HAP-1 (cell line): ENCODE measurements at places on chromosomes 6 and 20.

DNA sequence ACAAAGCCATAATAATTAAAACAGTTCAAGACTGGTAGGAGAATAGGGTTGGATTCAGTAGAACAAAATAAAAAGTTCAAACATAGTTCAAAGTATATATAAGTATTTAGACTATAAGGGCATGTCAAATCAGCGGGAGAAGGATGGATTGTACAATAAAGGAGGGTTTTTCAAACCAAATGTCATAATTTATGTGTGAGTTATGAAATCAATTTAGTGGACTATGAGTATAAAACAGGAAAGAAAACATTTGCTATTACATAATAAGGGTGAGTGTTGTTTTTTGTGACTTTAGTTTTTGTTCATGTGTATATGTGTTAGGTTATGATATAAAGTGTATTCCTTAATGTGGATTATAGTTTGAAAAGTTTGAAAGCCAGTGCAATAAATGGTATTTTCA lies 10.6 kb downstream of the ORC3 start:
- DNase-seq = no peak

DNA sequence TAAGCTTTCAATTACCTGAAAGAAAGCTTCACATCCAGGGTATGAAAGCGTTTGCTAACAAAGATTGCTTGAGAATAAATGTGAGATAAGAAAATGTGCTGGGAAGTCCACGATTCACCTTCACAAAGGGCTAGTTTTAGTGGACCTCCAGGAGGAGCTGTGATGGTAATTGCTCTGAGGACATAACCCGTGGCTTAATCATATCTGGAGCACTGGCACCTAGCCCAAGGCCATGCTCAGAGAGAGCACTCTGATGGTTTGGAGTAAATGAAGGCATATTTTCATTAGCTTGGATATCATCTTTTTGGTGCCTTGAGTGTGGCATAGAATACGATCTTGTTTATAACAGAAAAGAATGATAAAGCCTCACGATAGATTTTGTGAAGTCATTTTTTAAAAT lies 46.9 kb upstream of the BACH2 start:
- DNase-seq = no peak

DNA sequence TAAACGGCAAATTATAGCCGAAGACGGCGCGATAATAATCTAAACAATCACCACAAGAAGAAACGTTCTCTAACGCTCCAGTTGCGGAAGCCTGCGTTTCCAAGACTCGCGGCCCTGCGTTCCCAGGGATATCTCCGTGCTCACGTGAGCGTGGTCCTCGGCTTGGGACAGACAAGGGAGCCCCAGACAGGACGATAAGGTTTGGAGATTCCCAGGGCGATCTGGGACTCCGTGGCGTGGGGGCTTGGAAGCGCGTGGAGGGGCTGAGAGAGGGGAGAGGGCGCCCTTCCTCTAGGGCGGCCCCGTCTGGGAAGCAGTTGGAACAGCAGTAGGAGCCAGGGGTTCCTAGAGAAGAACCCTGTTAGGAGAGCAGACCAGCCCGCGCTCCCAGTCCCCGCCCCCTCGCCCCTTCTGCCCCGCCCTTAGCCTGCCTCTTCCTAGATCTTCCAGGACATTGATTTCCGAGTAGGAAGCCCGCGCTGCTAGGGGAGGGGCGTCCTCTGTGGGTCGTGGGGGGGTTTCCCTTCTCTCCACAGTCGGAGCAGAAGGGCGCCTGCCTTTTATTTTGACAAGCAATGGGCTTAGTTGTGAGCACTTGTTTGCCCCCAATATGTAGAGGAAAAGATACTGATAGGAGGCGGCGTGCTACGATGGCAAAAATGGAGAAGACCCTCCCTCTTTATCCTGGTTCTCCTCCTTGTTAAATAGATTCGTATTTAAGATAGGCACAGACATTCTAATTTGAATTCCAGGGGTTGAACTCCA lies 10.6 kb downstream of the NRN1 start:
- peak; percentile 95 for DNase-seq

- DNase-seq = no peak
Observed at GRCh38 chr6:133341607-133342158, 100.5 kb downstream of the EYA4 start.
